ENCODE measurements at places on chromosomes 4 and X. TPM values are rescaled to one million over a fixed set of nuclear protein-coding genes. Genes with fewer than 3 reads are reported as not detected.

UGT2B10 gene
- 108 TPM for polyA plus RNA-seq

GRIA2 gene
- not detected for polyA plus RNA-seq

ENPP6 gene
- 0.05 TPM for polyA plus RNA-seq

CLRN2 gene
- not detected for polyA plus RNA-seq

SLC34A2 gene
- 0.53 TPM for polyA plus RNA-seq

SPATA18 gene
- polyA plus RNA-seq = 0.03 TPM

TLR2 gene
- 2.9 TPM for polyA plus RNA-seq

ATP1B4 gene
- not detected for polyA plus RNA-seq

GLOD5 gene
- polyA plus RNA-seq = 2.1 TPM

TMEM150C gene
- polyA plus RNA-seq = 4.9 TPM

MTNR1A gene
- polyA plus RNA-seq = not detected

IRS4 gene
- polyA plus RNA-seq = not detected

ANK2 gene
- polyA plus RNA-seq = 0.32 TPM

NXF3 gene
- 1.2 TPM for polyA plus RNA-seq

HELT gene
- polyA plus RNA-seq = not detected

HHIP gene
- polyA plus RNA-seq = 3.5 TPM

BEX4 gene
- polyA plus RNA-seq = 10.8 TPM

CT45A3 gene
- not detected for polyA plus RNA-seq

VCX3A gene
- polyA plus RNA-seq = not detected

ZNF674 gene
- 0.84 TPM for polyA plus RNA-seq

MSX1 gene
- polyA plus RNA-seq = 0.13 TPM

PRKG2 gene
- 0.03 TPM for polyA plus RNA-seq

ADH1A gene
- polyA plus RNA-seq = 554 TPM

CT45A8 gene
- polyA plus RNA-seq = not detected

TEX28 gene
- polyA plus RNA-seq = not detected

SYN1 gene
- 0.86 TPM for polyA plus RNA-seq

SERTM2 gene
- 4.3 TPM for polyA plus RNA-seq

CXCL3 gene
- 0.96 TPM for polyA plus RNA-seq

CYLC1 gene
- polyA plus RNA-seq = not detected

STARD8 gene
- polyA plus RNA-seq = 1.8 TPM

SYTL5 gene
- polyA plus RNA-seq = 0.82 TPM

NSG1 gene
- 0.11 TPM for polyA plus RNA-seq

RHOH gene
- polyA plus RNA-seq = 0.75 TPM

MAGEC3 gene
- not detected for polyA plus RNA-seq

SERPINA7 gene
- polyA plus RNA-seq = 235 TPM

NOX1 gene
- polyA plus RNA-seq = not detected

TEC gene
- polyA plus RNA-seq = 1.1 TPM

SSX4B gene
- polyA plus RNA-seq = not detected

EBP gene
- polyA plus RNA-seq = 474 TPM

CFP gene
- 26.0 TPM for polyA plus RNA-seq

SULT1E1 gene
- polyA plus RNA-seq = 1.8 TPM

F8A3 gene
- polyA plus RNA-seq = 6.4 TPM

NALF2 gene
- not detected for polyA plus RNA-seq

MAGEA2B gene
- polyA plus RNA-seq = not detected

HERC5 gene
- 5.0 TPM for polyA plus RNA-seq

TMEM154 gene
- 0.32 TPM for polyA plus RNA-seq

Data from liver (tissue), 10 donors.